ENCODE measurements at places on chromosomes 2 and 18. TPM values are rescaled to one million over a fixed set of nuclear protein-coding genes. Genes with fewer than 3 reads are reported as not detected.

Gene SLC38A11
- total RNA-seq, result not detected

DNA sequence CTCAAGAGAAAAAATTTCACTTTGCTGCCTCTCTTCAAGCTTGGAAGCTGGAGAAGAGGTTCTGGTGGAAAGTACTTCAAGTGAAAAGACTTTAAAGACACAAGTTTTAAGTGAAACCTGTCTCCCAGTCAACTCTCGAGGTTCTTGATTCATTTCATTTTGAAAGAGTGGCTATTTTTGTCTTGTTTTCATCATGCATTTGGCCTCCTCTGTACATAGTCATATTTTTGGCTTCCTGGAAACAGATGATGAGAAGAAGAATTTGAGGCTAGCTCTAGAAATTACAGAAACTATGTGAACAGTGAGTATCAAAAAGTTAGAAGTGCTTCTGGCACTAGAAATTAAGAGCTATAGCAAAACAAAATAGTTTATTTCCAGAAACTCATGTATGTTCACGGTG, 124.8 kb downstream of the DTNA start:
- DNase-seq, result no peak

GRCh38 chr2:57497489-57498096, 549.0 kb upstream of the VRK2 start:
- no peak for DNase-seq

- no peak for DNase-seq
Measured at GRCh38 chr2:72041638-72042111, 106.0 kb downstream of the CYP26B1 start.

DNA sequence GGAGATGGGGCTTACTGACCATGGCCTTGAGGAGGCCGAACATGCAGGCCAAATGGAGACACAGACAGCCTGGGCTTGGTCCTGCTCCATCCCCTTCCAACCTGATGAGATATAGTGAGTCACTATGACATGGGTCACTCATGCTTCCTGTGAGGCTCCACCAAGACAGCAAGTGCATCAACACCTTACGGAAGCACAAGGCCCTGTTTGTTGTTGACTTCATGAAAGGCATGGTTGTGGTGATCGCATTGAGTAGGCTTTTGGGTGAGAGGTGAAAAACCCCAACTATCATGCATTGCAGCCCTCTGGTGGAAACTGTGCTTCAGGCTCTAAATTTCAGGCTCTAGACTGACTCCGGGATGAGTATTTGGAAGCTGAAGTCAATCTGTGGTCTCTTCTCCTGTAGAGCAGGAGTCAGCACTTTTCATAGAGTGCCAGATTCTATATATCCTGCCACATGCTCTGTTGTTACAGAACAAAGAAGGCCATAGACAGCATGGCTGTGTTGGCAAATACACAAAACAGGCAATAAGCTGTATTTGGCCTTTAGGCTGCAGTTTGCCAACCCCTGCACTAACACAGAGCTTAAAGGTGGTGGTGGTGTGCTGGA, 10.1 kb downstream of the IL37 start:
- DNase-seq, result no peak

GRCh38 chr2:219561179-219562048, 9.9 kb downstream of the OBSL1 start:
- no peak for DNase-seq

Measured in activated T-helper 2 cell treated with anti-CD3 and anti-CD28 coated beads, Interferon-gamma antibody, Interleukin-2, Interleukin-4, amounts not matched to agents 10 μg/mL and 5 μg/mL and 100 μg/mL, durations not matched to agents 14 hours and 24 hours and 36 hours (primary cell).